Activated T-helper 1 cell treated with anti-CD3 and anti-CD28 coated beads, Interleukin-12 subunit alpha, Interleukin-12 subunit beta, Interleukin-2, Interleukin-4 antibody, amounts not matched to agents 30 ng/mL and 10 ng/mL and 1 ng/mL, durations not matched to agents 14 hours and 24 hours and 36 hours (primary cell): ENCODE measurements at places on chromosomes 6 and 20. TPM values are rescaled to one million over a fixed set of nuclear protein-coding genes. Genes with fewer than 3 reads are reported as not detected.

Gene CRISP2
- not detected in 2 replicates for total RNA-seq

Gene OLIG3
- total RNA-seq: not detected in 2 replicates

DNA sequence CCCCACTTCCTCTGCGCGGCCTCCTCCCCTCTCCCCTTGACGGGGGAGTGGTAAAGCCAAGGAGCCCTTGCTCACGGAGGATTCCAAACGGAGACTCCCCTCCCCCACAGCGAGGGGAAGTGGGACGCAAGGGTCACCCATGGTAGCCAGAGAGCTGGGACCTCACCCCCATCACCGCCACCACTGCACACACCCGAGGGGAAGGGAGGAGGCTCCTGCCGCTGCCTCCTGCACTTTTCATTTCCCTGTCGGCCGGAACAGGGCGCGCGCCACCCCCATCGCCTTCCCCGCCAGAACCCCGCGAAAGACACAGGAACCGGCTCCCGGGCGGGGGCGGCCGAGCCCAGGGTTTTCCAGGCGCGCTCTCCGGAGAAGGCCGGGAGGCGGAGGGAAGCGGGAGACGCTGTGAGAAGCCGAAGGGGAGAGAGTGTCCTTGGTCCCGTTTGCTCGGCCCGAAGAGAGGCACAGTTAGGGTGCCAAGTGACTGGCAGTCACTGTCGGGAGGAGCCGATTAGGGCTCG, 789 bp downstream of the CCND3 start:
- DNase-seq: peak; percentile 56

DNA sequence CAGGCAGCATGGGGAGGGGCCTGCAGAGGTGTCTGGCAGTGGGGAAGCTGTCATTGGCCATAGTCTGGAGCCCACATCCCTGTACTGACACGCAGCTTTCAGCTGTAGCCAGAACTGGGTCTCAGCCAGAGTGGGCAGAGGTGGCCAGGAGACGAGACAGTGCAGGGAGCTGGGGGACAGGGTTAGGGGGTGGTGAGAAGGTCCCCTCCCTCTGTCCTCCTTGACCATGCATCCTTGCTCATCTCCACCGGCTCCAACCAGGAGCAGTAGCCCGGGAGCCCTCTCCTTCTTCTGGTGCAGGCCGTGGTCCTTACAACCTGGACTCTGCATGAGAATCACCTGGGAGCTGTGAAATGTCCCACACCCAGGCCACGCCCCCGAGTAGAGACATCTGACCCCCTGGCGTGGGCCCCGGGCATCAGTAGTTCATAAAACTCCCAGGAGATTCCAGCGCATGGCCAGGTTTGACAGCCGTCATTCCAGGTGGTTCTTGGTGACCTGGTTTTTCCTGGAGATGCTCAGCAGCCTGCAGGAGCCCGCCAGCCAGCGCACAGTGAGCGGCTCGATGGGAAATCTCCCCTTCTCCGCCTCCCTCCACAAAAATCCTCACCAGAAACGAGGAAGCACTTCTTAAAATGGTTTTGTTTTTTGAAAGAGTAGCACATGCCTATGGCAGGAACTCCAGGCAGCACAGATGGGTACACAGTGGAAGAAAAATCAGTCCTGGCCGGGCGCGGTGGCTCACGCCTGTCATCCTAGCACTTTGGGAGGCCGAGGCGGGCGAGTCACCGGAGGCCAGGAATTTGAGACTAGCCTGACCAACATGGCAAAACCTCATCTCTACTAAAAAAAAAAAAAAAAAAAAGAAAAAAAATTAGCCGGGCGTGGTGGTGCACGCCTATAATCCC, 56.2 kb downstream of the ADNP start:
- DNase-seq: no peak

- no peak for DNase-seq
These were observed 129.4 kb upstream of the AFDN start for GRCh38 chr6:167697316-167697715.
